ENCODE measurements at places on chromosomes 7 and 10. TPM values are rescaled to one million over a fixed set of nuclear protein-coding genes. Genes with fewer than 3 reads are reported as not detected.
A peak's percentile ranks its signal among the peaks of the same experiment; 100 is the strongest.

Gene AMPH
- 0.07 TPM for total RNA-seq

DNA sequence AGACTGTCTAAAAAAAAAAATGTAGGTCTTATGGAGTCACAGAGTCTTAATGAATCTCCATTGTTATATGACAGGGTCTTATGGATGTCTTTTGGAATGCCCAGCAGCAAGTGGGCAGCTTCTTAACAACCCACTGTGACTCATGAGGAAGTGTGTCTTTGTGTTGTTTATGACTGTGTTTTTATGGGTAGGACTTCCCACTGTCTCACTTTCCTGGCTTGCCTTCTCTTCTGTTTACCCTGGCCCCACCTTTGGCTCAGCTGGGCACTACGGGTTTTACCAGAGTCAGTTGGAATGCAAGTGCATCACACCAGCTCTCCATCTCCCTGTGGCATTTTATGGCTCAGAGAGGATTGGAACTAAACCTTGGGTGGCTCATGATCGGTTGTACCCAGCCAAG lies 580.5 kb downstream of the AUTS2 start:
- DNase-seq, result no peak

DNA sequence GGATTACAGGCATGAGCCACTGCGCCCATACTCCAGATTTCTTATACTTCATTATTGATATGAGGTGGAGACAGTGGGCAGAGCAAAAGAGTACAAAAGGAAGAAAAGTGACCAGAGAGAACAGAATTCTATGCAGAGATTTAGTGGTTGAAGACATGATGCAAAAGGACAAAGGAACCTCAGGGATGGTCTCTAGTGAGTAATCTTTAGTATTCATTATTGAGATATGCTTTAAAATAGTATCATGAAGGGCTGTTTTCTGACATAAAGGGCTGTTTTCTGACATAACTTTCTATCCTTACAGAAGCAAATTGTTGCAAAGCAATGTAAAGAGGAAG lies 81.2 kb upstream of the OIT3 start:
- no peak for DNase-seq

DNA sequence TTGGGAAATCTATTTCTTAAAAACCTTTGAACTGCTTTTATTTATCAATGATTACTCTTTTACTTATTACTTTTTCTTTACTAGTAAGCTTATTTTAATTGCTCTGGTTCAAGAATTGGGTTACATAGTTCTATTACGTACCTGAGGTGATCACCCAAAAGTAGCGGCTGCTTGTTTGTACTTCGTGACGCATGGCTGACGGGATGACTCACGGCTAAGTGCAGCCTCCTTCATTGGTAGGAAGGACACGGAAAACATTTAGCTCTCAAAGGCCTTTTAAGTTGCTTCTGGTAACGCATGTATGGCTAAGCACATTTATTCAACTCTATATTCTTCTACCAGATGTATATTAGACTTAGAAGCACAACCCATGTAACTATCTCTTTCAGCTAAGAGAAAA lies 285.8 kb upstream of the SP4 start:
- DNase-seq, result peak; percentile 46

Data from epithelial cell of proximal tubule (primary cell).